CD4-positive, alpha-beta T cell treated with Interferon gamma for 1 hour (primary cell): ENCODE measurements at places on chromosomes 6 and 20.

DNA sequence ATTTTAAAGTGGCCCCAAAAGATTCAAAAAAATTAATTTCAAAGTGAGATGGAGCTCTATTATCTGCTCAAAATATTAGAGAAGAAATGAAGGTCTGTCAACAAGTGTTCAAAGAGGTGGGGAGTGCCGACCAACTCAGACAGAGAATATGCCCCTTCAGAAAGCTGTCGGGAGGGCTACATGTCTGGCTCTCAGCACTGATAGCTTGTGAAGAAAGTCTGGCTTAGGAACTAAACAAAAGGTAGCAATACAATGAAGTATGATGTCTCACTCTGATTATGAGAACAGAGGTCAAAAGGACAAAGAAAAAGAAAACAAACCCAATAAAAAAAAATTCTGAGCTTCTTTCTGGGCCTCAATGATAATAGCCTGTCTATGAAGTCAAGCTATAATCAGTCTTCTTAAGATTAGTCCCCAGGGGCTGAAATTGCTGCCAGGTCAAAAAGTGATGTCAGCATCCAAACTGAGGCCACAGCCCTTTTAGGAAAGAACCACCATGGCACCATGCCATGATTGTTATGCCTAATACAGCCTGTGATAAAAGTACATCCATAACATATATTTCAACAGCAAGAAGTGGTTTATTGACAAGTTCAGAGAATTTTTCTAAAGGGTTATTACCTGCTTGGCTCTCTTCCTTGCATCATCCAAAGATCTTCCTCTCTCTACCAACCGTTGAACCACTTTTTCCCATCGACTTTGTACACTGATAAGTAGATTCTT is 150.9 kb downstream of the DST start:
- no peak for DNase-seq

- no peak for DNase-seq
Measured at GRCh38 chr6:49233483-49233882, 229.6 kb downstream of the MMUT start.

- DNase-seq, result no peak
Measured at GRCh38 chr6:144353871-144354314, 68.8 kb downstream of the UTRN start.

- no peak for DNase-seq
Measured at GRCh38 chr20:4318891-4319290, 303.5 kb upstream of the RNF24 start.

GRCh38 chr6:11618533-11618932 is 81.0 kb downstream of the TMEM170B start:
- DNase-seq, result no peak

- DNase-seq, result no peak
Measured at GRCh38 chr6:132020138-132020581, 69.0 kb upstream of the CCN2 start.

GRCh38 chr6:124960757-124961463 is 1.3 kb upstream of the RNF217 start:
- DNase-seq, result no peak

GRCh38 chr20:38307371-38308046 is 3.6 kb downstream of the BPI start:
- DNase-seq, result no peak

DNA sequence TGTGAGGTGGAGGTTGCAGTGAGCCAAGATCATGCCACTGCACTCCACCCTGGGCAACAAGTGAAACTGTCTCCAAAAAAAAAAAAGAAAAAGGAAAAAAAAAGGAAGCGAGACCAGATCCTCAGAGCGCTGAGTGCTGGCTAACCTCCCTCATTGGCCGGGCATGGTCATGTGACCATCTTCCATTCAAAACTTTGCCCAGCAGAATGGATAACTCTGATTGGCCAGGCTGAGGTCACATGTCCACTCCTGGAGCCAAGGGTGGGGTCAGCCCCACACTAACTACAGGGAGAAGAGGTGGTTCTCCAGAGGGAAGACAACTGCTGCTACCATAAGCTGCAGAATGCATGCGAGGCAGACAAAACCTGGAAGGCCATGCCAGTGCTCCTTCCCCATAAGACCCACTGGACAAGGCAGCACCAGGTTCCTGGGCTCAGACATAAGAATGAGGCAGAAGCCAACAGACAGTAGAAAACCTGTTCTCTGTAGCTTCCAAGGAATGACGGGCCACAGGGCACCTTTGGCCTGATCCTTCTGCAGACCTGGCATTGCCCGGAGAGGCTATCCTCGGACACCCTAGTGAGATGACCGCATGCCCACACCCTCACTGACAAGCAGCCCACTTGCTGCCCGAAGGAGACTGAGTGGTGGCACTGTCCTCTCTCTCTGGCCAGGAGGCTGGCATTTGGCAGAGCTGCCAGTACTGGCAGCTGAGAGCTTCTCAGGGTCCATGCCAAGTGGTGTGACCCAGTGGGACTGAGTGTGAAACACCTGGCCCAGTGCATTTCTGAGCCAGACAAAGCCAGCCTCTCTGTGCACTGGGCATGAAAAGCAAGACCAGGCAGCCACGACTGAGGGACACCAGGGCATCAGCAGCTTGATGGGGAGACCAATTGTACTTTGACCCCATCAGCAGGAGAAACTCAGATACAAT is 311.9 kb upstream of the SULF2 start:
- DNase-seq, result no peak

GRCh38 chr6:39086294-39086693 is 28.7 kb downstream of the SAYSD1 start:
- DNase-seq, result no peak
